ENCODE measurements at places on chromosomes 16 and 17. TPM values are rescaled to one million over a fixed set of nuclear protein-coding genes. Genes with fewer than 3 reads are reported as not detected.

The GCGR gene
- total RNA-seq = 0.17 TPM

The ACOX1 gene
- total RNA-seq = 28.6 TPM

- no peak overlapping the region for H3K4me3 ChIP-seq
- H3K27me3 ChIP-seq = no peaks in the 10 kb centered on the region
- no peak overlapping the region for H3K27ac ChIP-seq
- H3K4me1 ChIP-seq = peaks cover 11% of the 10 kb centered on the region
- H3K36me3 ChIP-seq = peaks cover 23% of the 10 kb centered on the region
- DNase-seq = no peak
Measured at GRCh38 chr17:47975823-47976205, 4.9 kb downstream of the CDK5RAP3 start.

The TBC1D3H gene
- total RNA-seq = not detected

The NOG gene
- 0.91 TPM for total RNA-seq

DNA sequence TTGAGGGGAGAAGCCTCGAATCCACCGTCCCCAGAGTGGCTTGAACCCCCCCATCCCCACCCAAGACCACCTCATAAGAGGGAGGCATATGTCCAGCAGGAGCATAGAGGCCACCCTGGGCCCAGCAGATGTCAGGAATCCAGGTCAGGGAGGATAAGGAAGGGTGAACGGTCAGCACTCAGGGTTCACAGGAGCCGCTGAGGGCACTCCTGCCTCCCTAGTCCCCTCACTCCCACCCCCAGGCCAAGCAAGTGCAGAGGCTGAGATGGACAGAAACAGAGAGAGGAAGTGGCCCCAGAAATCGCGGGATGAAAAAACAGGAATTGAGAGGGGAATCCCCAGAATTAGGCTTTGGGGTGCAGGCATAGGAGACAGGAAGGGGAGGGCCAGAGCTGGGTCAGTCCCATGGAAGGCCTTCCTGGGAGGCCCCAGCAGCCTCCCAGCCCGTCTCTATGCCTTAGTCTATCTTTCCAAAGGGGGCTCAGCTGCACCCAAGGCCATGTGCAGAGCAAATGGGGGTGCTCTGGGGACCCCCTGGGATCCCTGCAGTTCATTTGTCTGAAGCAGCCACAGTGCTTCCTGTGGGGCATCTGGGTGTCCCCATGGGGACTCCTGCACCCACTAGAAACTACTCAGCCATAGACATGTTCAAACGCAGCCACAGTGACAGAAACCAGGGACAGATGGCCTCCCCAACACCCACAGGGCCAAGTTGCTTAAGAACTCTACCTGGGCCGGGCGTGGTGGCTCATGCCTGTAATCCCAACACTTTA is 1.7 kb downstream of the CMTM3 start:
- peak overlapping the region; percentile 94 for H3K27ac ChIP-seq
- no peak for DNase-seq
- peaks cover 11% of the 10 kb centered on the region for H3K36me3 ChIP-seq

DNA sequence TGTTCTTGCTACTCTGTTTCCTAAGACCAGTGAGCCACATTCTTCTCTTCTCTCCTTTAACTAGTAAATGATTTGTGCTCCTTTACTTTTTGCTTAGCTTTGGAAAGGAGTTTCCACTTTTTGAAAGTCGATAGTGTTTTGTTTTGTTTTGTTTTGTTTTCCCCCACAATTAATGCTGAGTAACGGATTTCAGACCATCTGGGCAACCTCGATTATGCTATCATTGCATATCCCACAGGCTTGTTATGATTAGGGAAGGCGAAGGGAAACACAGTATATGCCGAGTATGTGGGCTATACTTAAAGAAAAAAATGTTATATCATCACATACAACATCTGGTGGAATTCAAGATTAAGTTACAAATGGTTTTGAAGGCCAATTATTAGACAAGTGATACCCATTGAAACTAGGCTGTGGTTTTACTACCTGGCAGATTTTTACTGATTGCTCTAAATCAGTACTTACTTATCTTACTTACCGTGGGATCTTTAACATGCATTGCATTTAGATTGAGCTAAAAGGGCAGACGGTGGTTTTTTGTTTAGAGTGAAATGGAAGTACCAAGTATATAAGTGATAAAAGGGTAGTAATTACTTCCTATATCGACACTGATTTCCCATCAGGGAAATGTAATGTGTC is 361.3 kb upstream of the SOX9 start:
- no peak overlapping the region for H3K27ac ChIP-seq
- H3K4me3 ChIP-seq = no peak overlapping the region
- no peaks in the 10 kb centered on the region for H3K4me1 ChIP-seq

DNA sequence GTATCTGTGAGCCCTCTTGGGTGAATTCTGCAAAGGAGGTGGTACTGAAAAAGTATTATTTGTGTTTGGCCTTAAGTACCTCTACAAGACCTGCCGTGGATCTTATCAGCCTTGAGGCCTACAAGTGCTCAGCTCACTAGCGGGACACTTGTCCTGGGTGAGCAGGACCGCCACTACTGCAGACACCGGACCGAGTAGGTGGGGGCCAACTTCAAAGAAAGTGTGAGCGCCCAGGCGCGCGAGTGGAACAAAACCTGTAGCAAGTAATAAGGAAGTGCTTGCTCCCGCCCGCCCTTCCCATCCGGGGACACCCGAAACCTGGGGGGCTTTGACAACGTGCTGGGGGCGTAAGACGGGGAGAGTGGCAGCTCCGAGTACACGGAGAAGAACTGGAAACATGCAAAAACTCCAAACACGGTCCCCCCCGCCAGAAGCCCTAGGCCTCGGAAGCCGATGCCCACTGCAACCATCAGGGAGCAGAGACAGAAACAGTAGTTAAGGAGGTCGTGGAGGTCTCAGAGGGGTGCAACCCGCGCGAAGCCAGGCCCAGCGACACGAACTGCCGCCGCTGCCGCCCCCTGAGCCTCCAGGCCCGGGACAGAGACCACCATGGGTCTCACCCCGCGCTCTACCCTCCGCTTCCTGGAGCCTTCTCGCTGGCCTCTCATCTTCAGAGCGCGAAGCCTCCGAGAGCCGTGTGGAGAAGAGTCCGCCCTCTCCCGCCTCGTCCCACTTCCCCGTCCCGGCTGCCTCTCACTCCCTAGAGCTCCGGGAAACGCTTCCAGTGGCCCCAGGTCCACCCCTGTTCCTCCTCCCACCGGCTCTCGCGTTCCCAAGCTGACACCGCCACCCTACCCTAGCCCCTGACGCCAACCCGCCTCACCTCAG is 537 bp downstream of the CNOT1 start:
- peak overlapping the region; percentile 100 for H3K4me3 ChIP-seq
- H3K27me3 ChIP-seq = no peaks in the 10 kb centered on the region
- H3K36me3 ChIP-seq = peaks cover 18% of the 10 kb centered on the region

GRCh38 chr16:75377729-75378386 is 55.4 kb downstream of the CFDP1 start:
- DNase-seq = no peak
- H3K27ac ChIP-seq = no peak overlapping the region

The MLKL gene
- total RNA-seq = 23.2 TPM

DNA sequence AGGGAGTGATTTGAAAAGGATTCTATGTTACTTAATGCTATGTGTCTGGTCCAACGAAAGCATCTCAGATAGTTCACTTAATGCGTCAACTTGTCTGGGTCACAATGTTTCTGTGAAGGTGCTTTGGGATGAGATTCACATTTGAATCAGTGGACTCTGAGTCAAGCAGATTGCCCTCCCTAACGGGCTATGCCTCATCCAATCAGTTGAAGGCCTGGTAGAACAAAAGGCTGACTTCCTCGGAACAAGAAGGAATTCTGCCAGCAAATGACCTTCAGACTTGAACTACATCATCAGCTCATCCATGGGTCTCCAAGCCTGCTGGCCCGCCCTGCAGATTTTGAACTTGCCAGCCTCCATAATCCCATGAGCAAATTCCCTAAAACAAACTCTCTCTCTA is 15.2 kb downstream of the EMP2 start:
- H3K27ac ChIP-seq = no peak overlapping the region
- H3K4me1 ChIP-seq = no peaks in the 10 kb centered on the region
- peaks cover 28% of the 10 kb centered on the region for H3K27me3 ChIP-seq
- no peak overlapping the region for H3K4me3 ChIP-seq
- peaks cover 3% of the 10 kb centered on the region for H3K36me3 ChIP-seq

DNA sequence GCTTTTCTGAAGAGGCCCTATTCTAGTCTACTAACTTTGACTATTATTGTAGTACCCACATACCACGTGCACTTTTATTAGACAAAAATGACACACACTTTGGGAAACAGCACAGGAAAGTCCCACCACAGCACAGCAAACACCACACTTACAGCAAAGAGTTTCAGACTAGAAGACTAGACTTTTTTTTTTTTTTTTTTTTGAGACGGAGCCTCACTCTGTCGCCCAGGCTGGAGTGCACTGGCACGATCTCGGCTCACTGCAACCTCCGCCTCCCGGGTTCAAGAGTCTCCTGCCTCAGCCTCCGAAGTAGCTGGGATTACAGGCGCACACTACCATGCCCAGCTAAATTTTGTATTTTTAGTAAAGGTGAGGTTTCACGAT is 20.1 kb downstream of the YWHAE start:
- peak overlapping the region; percentile 59 for H3K27ac ChIP-seq
- H3K36me3 ChIP-seq = peaks cover 16% of the 10 kb centered on the region
- peak overlapping the region; percentile 23 for H3K4me3 ChIP-seq
- no peaks in the 10 kb centered on the region for H3K27me3 ChIP-seq
- H3K4me1 ChIP-seq = peaks cover 82% of the 10 kb centered on the region
- DNase-seq = peak; percentile 20

DNA sequence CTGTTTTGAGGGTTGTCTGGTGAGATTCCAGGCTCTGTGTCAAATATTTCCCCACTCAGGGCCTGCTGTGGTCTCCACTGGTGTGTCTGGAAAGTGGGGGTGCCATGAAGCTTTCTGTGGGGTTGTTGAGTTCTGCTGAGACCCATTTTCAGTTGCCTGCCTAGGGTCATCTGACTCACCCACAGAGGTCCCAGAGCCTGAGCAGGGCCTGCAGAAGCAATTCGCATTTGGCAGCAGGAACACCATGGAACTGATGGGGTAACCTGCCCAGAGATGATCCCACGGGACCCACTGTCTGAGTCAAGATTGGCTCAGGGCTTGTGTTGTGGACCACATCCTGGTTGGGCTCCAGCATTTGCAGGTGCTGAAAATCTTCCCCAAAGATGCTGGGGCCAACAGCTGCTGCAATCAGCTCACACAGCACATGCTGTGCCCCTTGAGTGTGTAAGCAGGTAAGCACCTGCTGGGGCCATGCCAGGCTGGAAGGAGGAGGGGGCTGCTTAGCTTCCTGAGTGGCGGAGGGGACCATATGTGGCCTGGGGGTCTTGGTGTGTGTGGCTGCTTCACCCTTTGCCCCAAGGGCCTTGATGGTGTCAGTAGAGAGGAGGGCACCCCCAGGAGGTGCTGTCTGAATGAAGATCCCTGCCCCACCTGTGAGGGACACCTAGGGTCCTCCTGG is 1726.1 kb downstream of the TP53TG3F start:
- no peak for DNase-seq
- no peaks in the 10 kb centered on the region for H3K27me3 ChIP-seq
- no peak overlapping the region for H3K27ac ChIP-seq
- peaks cover 3% of the 10 kb centered on the region for H3K36me3 ChIP-seq

GRCh38 chr16:13344001-13344400 is 442.6 kb downstream of the SHISA9 start:
- no peaks in the 10 kb centered on the region for H3K27me3 ChIP-seq
- no peaks in the 10 kb centered on the region for H3K36me3 ChIP-seq
- H3K27ac ChIP-seq = no peak overlapping the region
- no peak overlapping the region for H3K4me3 ChIP-seq
- no peak for DNase-seq
- H3K4me1 ChIP-seq = no peaks in the 10 kb centered on the region

The BCL6B gene
- total RNA-seq = 1.4 TPM

The CHST4 gene
- not detected for total RNA-seq

DNA sequence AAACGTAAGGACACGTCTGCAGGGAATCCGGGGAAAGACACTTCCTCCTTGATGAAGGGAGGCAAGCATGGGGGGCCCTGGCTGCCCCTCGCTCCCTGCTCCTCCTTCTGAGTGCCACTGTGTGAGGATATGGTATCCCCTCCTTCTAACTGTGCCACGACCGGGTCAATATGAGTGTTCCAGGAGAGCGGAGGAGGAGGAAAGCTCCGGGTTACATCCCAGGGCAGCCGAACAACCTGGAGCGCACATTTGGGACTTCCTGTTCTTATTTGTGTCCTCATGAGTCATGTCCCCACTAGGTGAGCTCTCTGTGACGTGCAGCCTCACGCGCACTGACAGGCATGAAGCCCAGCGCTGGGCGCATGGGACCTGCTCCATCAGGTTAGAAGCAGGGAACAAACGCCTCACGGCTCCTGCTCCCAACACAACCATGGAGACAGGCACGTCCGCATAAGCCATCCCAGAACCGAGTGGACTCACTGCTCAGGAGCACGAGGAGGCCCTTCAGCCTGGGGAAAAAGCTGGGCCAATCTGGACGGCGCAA is 92.9 kb upstream of the DNAH17 start:
- no peak for DNase-seq
- H3K4me1 ChIP-seq = peaks cover 27% of the 10 kb centered on the region
- peaks cover 7% of the 10 kb centered on the region for H3K36me3 ChIP-seq
- H3K4me3 ChIP-seq = no peak overlapping the region
- H3K27ac ChIP-seq = no peak overlapping the region

DNA sequence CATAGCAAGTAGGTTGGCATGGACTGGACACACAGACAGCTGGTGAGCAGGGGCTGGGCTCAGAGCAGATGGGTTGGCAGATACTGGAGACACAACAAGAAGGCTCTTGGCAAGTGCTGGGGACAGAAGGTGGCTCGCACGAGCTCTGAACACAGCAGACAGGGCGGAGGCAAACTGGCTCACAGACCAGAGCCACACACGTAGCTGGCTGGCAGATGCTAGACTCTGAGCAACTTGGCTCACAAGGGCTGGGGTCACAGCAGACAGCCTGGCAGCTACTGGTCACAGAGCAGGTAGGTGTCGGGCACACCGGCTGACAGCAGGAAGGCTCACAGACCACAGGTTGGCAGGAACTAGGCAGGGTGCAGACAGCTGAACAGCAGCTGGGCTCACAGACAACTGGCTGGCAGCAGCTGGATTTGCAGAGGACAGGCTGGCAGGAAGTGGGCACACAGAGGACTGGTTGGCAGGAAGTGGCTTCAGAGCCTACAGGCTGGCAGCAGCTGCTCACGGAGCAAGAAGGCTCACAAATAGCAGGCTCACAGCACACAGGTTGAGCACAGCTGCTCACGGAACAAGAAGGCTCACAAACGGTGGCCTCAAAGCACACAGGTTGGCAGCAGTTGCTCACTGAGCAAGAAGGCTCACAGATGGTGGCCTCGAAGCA is 725 bp downstream of the KRTAP16-1 start:
- H3K27ac ChIP-seq = peak overlapping the region; percentile 79
- DNase-seq = peak; percentile 59
- H3K27me3 ChIP-seq = no peaks in the 10 kb centered on the region
- peaks cover 42% of the 10 kb centered on the region for H3K4me1 ChIP-seq
- no peaks in the 10 kb centered on the region for H3K36me3 ChIP-seq
- peak overlapping the region; percentile 80 for H3K4me3 ChIP-seq

DNA sequence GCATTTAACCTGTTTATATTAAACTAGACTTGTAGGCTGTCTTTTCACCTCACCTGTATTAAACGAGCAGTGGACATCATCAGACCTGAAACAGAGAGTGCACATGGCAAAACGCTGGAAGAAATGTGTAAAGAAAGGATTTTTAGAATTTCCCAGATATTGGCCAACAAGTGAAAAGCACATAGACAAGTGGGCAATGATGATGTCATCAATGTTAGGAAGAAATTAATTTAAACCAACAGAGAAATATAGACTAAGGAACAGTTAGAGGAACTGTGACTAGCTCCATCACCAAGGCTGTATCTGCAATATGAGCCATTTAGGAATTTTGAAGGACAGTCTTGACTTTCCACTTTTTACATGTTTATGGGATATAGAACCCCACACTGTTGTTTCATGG is 67.1 kb upstream of the SLC12A3 start:
- peaks cover 2% of the 10 kb centered on the region for H3K36me3 ChIP-seq
- H3K27ac ChIP-seq = peak overlapping the region; percentile 42
- no peaks in the 10 kb centered on the region for H3K4me1 ChIP-seq
- no peaks in the 10 kb centered on the region for H3K27me3 ChIP-seq
